ENCODE measurements at places on chromosomes 12 and 14.

DNA sequence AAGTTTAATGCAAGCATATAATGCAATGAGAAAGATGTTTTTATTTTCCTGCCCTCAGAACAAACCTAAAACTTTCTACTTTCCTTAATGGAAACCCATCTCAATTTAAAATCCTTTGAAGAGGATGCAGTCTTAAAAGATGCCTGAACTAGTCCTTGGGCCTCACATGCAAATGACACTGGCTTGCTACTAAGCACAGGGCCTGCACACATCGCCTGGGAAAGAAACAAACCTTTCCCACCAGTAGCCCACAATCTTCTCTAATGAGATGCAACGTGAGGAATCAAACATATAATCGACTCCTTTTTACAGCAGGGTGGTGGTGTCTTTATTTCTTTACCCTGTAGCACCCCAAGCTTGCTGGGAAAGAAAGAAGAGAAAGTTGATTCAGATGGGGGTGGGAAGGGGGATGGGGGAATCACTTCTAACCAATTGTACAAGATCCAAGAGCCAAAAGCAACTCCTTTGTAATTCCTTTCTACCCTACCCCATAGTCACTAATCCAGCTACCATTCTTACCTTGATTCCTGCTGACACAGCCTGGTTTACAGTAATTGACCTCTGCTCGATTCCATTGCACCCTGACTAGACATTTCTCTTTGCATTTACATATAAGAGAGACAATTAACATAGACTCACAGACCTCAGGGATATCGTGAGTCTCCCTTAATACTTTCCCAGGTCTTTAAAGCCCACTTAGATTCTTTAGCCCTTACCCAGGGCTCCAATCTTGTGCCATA lies 69.5 kb upstream of the FERMT2 start:
- DNase-seq: no peak

- DNase-seq: no peak
Measured at GRCh38 chr12:111748867-111749266, 17.9 kb upstream of the ALDH2 start.

GRCh38 chr12:126219654-126220279 lies 1154.5 kb downstream of the AACS start:
- peak; percentile 36 for DNase-seq

GRCh38 chr12:14942196-14942931 lies 4.0 kb upstream of the ERP27 start:
- DNase-seq: no peak

GRCh38 chr14:59483363-59483762 lies 845 bp downstream of the L3HYPDH start:
- peak; percentile 80 for DNase-seq

- DNase-seq: peak; percentile 2
Measured at GRCh38 chr12:108447168-108447832, 67.8 kb upstream of the FICD start.

- no peak for DNase-seq
Measured at GRCh38 chr12:846421-846820, 94.0 kb downstream of the WNK1 start.

GRCh38 chr12:31600750-31601149 lies 9.8 kb upstream of the DENND5B start:
- peak; percentile 56 for DNase-seq

DNA sequence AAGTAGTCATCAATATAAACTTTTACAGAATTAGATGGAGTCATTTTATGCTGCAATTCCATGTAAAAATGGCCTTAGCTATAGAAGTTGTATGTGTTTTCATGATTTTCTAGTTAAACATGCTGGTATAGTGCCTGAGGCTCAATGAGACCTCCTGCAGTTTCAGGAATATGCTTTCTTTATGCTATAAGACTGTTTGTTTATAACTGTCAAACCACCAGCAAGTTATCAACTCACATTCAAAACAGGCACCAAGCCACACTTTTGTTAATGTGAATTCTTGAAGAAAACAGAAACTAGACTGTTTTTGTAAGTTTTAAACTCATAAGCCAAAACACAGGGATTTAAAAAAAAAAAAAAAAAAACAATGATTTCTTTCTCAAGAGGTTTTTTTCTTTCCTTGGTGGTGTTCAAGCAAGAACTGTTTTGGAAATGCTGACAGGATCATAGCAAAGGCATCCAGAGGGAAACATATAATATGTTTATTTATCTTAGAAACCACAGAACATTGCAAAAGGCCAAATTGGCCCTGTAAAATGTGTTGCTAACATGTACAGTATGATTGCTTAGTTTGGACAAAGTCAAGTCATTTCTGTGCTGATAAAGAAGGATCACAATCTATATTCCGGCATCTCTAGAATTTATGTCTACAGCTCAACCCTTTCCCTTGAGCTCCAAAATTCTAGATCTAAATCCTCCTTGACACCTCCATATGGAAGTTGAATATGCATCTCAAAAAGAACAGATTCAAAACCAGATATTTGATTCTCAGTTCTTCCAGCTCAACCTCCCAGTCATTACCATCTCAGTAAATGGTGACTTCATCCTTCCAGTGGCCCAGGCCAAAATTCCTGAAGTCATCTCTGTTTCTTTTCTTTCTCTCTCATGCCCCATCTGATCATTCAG lies 29.0 kb upstream of the LUM start:
- peak; percentile 97 for DNase-seq

DNA sequence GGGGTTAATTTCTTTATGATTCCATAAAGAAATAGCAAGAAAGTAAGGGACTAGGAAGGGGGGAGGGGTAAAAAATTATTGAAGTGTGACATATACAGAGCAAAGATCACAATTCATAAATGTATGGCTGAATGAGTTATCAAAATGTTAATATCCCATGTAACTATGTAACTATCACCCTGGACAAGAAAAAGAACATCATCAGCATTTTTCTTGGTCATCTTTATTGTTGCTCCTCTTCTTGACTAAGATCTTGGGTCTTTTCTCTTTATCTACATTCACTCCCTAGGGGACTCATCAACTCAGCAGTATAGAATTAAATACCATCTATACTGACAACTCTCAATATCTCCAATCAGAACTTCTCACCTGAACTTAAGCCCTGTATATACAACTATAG lies 57.5 kb downstream of the CAND1 start:
- DNase-seq: no peak

DNA sequence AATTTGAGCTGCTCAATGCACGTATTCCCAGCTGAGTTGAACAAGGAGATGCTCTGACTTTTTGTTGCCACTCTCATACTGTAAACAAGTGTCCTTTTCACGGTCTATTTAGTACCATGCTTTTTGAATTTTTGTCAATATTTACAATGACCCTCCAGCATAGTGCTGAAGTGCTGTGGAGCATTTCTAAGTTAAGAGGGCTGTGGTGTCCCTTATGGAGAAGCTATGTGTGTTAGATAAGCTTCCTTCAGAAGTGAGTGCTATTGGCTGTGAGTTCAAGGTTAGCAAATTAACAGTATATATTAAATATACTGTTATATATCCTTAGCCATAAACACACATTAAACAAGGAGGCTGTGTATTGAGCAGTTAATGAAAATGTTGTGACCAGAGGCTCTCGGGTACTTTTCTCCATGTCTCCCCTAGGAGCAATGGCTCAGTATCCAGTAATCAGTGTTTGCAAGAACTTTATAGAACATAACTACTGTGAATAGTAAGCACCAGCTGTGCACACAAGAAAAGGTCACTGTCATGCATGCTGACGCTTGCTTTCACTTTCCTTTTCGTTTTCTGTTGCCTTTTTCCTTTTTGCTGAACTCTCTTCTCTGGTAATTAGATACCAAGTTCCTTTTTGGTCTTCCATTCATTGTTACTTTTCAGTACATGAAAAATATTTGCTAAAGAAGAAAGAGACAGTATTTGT lies 187.2 kb upstream of the NEDD1 start:
- DNase-seq: peak; percentile 25

- DNase-seq: peak; percentile 92
Measured at GRCh38 chr12:52063981-52064649, 5.7 kb upstream of the ATG101 start.

GRCh38 chr14:75165586-75166391 lies 10.6 kb downstream of the TMED10 start:
- no peak for DNase-seq

GRCh38 chr12:109377139-109377685 lies 29.5 kb downstream of the MYO1H start:
- DNase-seq: no peak

DNA sequence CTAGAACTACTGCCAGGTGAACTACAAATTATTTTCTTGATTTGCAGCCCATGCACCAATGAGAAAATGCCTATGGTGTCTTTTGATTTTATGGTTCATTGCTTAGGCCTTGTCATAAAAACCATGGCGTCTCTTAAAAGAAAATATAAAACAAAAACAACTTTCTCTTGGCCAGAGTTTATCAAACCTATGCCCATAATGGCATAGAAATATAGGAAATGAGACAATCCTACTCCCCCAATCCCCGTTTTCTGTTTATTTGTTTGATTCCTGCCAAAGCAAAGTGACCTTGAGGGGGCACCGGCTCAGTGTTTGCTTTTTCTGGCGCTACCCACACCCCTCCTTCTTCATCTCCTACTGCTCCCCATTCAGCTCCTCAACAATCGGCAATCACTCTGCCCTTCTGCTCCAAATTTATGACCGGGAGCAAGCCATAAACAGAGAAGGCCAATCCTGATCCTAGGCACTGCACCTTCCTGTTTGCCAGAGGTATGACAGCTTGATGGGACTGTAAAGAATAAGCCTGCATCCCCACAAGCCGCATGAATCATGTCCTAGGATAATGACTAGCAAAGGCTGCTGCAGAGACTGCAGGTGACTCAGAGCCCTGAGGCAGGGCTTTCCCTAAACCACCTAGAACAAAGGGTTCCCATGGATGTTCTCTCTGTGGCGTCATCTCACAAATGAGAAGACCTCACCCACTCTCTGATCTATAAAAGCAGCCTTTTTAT lies 874.9 kb downstream of the NRXN3 start:
- DNase-seq: peak; percentile 34

- no peak for DNase-seq
Measured at GRCh38 chr12:112810235-112810917, 18.8 kb downstream of the RPH3A start.
